ENCODE measurements at places on chromosomes 5 and 9.
A peak's percentile ranks its signal among the peaks of the same experiment; 100 is the strongest.

GRCh38 chr9:136373300-136374182, at the start of gene CARD9:
Gene CARD9, minus strand, starts transcription at chr9:136373669. Its CDS starts 1,591 bp downstream, at chr9:136372078.
- DNase-seq: no peak

DNA sequence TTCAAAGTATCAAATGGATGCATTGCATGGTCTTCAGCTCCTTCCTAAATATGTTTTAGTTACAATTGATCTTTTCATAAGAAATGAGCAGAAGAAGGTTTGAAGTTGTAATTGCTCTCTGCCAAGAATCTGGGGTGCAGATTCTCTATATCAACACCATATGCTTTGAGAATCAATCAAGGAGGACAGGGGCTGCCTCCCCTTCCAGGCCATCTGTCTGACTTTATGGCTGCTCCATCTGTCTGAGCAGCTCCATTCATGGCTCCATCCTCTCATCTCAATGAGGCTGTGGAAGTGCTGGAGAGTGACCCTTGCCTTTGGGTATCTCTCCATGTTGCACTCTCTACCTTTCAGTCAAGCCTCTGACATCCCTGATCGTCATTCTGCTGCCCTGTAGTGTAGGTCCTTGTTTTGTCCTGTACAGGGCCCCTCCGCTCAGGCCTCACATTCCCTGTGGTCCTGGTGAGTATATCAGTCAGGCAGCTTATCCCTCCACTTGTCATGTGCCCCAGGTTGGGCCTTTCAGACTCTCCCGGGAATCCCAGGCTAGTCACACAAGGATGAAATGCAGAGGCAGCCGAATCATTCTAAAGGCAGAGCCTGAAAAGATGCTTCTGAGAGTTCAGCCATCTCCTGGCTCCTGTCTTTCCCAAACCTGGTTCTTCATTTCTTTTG, 14.0 kb upstream of the SV2C start:
- no peak for DNase-seq

DNA sequence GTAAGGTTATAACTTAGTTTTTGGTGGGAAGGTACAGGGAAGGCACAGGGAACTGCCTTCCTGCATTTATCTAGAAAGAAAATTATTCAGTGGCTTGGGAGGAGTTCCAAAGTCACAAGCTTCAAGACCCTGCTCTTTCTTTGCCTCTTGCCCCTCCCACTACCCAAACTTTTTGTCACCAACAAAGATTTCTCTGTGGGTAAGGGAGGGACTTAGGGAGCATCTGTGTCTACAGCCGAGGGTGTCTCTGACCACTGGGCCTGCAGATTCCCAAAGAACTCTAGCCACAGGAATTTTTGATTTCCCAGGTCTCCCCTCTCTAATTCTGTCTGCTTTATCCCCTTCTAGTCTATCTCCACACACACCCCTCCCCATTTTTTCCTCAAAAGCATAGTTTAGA, 2.1 kb downstream of the ECSCR start:
- DNase-seq: peak; percentile 55

DNA sequence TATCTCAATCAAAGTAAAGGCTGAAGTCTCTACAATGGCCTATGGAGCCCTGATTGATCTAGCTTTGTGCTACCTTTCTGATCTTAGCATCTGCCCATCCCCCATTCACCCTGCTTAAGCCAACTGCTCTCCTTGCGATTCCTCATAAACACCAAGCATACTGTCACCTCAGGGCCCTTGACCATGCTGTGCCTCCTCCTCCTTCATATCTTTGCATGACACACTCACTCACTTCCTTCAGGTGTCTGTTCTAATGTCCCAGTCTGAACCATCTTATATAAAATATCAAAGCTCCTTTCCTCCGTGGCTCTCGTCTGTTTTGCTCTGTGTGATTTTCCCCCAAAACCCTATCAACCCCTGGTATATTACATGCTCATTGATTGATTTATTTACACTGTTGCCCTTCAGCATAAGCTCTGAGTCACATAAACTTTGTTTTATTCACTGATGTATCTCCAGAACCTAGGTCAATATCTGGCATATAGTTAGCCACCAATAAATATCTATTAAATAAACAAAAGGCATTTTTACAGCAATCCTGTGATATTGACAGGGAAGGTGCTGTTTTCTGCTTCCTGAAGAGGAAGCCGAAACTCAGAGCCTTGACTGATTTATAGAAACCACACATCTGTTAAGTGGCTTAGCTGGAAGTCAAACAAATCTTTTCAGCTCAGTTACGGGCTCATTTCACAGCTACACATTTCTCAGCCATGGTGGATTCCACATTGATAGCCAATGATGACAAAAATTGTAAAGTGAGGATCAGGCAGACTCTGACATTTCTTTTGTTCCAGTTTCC, 103.6 kb downstream of the BOD1 start:
- no peak for DNase-seq

GRCh38 chr5:111933086-111933485, 176.1 kb upstream of the NREP start:
- DNase-seq: no peak

Data from LHCN-M2 (cell line).